NCI-H524 (cell line): ENCODE measurements at places on chromosomes 5 and 9.

GRCh38 chr9:122546196-122546595, 6.7 kb upstream of the OR1N2 start:
- DNase-seq = no peak

DNA sequence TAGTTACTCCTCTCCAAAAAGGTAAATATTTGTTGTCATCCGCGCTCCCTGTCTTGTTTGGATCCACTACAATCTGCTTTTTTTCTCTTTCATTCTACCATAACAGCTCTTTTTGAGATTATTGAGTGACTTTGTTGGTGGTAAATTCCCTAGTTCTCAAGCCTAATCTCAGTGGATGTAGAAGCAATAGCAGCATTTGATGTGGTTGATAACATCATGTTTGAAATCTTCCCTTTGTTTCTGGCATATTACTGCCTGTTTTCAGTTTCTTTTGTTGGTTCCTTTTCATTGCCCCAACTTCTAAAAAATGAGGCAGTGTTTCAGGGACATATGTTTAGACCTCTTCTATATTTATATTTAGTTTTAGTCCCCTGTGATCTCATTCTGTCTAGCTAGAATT, 8.9 kb downstream of the CDC42SE2 start:
- DNase-seq = no peak

DNA sequence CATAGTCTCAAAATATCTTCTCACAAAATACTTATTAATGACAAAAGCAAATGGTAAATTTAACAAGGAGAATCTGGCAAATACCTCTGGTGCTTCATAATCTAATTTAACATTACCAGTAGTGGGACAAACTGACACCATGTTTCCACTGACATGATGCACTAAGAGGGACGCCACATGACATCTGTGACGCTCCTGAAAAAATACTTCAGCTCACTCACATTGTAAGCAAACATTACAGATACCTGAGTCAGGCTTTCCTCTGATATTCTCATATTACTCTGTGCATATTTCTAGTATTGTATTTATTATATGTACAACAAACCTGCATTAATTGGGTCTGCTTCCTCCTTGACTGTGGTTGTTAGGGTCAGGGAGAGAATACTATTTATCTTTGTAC, 56.7 kb upstream of the OSMR start:
- DNase-seq = no peak

DNA sequence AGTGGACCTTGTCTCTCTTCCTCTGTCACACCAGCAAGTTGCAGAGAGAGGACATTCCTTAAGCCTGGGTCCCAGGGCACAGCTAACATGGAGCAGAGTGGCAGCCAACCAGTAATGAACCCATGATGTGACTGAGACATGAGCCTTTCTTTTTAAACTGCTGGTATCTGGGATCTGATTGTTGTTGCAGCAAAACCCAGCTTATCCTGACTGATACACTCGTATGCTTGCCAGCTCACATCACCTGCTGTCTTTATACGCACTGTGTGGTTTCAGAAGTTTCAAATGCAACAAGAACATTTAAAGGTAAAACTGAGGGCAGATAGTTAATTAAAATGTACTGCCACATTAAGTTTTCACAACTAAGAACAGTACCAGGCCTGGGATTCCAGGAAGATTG, 97.1 kb downstream of the HSD17B3 start:
- no peak for DNase-seq

DNA sequence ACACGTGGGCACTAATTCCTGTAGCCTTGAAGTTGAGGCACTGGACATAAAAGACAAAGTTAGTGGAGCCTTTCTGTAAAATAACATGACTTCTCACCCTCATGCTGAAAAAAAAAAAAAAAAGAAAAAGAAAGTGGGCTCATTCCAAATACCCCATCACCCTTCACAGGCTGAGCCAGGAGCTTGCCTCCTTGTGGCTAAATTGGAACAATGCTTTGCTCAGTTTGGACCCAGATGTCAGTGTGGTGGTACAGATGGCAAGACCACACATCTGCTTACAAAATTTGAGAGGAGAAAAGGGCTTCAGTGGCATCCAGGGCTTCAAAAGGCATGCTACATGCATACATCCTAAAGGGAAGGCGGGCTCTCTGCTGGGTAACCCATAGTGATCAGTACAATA, 342.8 kb downstream of the EBF1 start:
- DNase-seq = peak; percentile 85

DNA sequence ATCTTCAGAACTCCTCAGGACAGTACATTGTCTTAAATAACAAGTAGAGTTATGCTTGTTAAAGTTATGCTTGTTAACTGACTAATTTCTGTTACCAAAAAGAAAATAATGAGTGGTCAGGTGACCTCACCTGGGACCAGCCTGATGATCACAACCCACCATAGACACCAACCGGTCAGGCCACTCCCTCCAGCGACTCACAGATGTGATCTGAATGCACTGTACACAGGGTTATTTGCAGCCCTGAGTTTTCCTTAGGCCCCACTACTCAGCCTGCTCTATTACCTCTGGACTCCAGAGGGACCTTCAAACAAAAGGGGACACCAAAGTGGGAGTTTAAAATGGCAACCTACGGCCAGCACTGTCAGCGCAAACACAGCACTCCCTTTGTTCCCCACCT, 55.3 kb downstream of the ARSB start:
- no peak for DNase-seq

GRCh38 chr9:82673919-82674318, 389.0 kb downstream of the RASEF start:
- DNase-seq = no peak

DNA sequence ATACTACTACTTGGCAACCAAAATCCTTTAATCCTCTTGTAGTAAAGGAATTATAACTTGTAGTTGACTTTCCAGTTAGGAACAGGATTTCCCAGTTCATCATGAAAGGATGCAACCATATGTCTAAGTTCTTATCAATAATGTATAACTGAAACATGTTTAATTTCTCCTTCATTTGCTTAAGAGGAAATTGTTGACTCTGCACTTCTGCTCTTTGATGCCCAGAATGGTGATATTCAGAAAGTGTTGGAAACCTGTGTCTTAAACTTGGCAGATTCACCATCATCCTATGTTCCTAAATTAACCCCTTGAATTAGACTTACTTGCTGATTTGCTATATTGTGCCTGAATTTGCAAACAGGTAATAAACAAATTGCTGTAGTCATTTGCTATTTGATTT, 201.5 kb downstream of the PTPRD start:
- DNase-seq = peak; percentile 49

DNA sequence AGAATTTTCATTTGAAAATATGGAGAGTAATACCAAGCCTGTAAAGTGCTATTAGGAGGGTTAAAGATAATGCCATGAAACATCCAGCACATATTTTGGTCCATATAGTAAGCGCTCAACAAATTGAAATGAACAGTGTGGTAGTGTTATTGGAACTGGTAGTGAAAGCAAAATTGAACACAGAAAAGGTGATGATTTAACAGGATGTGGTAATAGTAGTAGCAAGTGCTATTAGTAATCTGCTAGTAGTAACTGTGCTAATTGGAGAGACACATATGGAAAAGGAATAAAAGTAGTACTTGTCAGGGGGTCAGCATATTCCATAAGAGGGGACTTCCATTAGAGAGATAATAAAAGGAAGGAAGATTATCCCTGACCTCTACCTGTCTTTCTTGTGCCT, 187.3 kb downstream of the HTR1A start:
- DNase-seq = no peak

GRCh38 chr9:17863213-17863883, 284.5 kb downstream of the SH3GL2 start:
- no peak for DNase-seq

- peak; percentile 50 for DNase-seq
These were observed 337.4 kb downstream of the GLIS3 start for GRCh38 chr9:3962496-3962895.

- DNase-seq = no peak
These were observed 45.0 kb downstream of the TRIM36 start for GRCh38 chr5:115124741-115125140.
